ENCODE measurements at places on chromosomes 1 and 21.

- no peak for DNase-seq
Observed at GRCh38 chr1:6783221-6783620, 2.0 kb upstream of the CAMTA1 start.

GRCh38 chr1:41342774-41343355 lies 18.4 kb upstream of the FOXO6 start:
- DNase-seq, result no peak

GRCh38 chr1:25568090-25568833 lies 24.9 kb downstream of the LDLRAP1 start:
- DNase-seq, result no peak

- no peak for DNase-seq
Observed at GRCh38 chr1:197910120-197910991, 6.8 kb upstream of the LHX9 start.

DNA sequence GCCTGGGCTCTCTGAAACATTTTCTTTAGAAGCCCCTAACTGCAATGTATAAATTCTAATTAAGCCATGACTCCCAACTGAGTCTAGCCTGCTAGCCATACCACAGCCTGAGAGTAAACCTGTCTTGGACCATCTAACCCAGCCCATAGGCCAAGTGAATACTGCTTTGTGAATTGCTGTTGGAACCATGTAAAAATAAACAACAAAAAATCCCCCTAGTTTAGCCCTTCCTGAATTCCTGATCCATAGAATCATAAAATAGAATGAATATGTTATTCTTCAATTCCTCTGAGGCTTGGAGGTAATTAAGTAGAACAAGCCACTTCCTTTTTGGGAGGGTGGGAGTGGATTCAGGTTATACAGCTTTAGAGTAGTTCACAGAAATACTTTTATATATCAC lies 1496.4 kb downstream of the MRPL39 start:
- no peak for DNase-seq

DNA sequence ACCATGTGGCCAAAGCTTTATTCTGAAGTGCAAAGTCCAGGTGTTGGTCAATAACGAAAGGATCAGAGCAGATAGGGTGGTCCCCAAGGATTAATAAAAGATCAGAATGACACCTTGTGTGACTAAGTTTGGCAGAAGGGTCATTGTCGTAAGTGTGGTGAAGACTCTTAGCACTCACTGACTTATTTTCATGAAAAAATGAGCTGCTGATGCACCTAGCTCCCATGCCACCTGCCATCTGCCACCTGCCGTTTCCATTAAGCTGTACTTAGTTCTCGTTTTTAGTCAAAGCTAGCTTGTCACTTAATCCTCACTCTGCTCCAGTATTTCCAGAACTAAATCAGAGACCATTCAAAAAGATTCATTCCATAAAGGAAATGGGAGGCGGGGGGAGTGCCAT lies 112.6 kb downstream of the SEC16B start:
- no peak for DNase-seq

- no peak for DNase-seq
Observed at GRCh38 chr1:228108055-228108690, 926 bp downstream of the MRPL55 start.

DNA sequence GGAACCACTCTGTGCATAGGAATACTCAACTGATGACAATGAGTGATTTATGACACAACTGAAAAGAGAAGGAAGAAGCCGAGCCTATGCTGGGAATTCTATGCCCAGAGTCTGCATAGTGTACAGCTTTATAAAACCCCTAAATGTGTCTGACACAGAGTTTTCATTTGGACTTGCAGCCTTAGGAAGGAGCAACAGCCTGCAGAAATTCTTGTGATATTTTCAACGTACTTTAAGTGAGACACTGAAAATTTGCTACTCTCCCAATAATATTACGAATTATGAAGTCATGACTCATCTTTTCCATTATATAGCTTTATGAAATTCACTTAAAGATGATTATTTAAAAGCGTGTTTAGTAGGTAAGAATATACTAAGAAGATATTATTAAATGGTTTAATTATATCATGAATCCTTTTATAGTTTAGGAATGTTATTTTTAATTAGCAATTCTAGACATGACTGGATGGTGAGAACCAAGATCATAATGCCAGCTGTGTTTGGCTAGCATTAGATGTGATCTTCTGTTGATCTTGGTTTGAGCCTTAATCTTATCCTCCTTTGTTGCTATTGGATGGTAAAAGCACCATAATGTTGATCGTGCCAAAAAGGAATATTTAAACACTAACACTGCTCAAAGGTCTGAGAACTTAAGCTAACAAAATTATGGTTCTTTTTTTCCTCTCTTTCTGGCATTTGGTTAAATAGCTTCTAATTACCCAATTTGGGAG lies 785.1 kb upstream of the ADGRL4 start:
- no peak for DNase-seq

DNA sequence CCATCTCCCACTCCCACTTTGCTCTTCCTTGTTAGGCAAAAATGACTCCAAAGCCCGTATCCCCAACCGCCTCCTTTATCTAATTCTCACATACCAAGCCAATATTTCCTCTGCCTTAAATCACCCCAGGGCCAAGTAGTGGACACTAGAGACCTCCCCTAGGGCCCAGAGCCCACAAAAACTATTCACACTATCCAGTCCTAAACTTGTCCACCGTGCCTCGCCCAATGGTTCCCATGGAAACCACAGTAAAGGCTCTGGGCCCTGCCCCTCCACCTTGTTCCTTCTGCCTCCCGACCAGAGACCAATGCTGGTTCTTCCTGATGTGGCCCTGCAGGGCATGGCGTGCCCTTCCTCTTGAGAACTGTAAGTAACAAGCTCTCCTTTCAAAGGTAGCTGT lies 11.8 kb downstream of the CFAP107 start:
- no peak for DNase-seq

- no peak for DNase-seq
Observed at GRCh38 chr1:39910263-39910662, 8.5 kb upstream of the MYCL start.

DNA sequence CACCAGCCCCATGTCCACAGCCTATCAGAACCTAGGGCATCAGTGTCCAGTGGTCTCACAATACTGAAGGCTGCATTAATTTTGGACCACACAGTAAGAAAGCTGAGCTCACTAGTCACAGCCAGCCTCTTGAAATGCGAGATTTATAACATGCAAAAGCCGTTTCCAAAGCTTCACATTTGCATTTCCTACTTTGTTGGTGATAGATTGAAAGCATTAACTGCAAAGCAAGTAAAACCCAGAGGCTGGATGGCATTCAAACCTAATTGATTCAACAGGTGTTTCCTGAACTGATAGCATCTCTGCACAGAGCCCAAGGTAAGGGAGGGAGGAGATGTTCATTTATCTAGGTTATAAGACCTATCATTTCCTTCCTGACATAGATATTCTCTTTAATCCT lies 410.1 kb downstream of the OMA1 start:
- DNase-seq, result no peak

GRCh38 chr21:40160911-40161310 lies 293.7 kb downstream of the PCP4 start:
- DNase-seq, result no peak

GRCh38 chr1:54474310-54475251 lies 68.4 kb upstream of the SSBP3 start:
- peak; percentile 20 for DNase-seq

DNA sequence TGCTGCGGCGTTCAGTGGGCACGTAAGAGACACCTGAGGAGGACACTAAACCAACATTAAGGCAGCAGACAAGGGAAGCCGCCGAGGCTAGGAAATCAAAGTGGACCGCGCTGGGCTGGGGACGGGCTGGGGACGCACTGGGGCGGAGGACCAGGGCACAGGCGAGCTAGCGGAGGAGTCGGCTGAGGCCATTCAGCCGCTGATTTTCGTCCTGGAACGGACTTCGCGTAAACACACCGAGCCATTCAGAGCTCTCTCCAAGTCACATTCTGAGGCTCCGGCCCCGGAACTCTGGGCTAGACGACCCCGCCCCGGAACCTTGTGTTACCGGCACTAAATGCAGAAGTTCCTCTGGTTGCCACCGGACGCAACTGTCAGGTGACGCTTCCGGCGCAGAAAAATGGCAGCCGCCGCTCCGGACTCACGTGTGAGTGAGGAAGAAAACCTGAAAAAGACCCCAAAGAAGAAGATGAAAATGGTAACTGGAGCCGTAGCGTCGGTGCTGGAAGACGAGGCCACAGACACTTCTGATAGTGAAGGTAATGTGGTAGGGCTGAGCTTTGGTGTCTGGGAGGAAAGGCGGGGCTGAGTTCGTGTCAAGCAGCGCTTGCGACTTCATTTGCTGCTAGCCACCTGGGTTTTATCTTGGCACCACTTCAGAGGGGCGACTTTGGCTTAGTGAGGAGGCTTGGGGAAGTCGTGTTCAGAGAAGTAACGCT lies at the start of gene RRP15:
RRP15 (plus strand) TSS at position 377 of the 719 bp plus-strand sequence; CDS start at position 401, 24 bp downstream.
- peak; percentile 76 for DNase-seq

DNA sequence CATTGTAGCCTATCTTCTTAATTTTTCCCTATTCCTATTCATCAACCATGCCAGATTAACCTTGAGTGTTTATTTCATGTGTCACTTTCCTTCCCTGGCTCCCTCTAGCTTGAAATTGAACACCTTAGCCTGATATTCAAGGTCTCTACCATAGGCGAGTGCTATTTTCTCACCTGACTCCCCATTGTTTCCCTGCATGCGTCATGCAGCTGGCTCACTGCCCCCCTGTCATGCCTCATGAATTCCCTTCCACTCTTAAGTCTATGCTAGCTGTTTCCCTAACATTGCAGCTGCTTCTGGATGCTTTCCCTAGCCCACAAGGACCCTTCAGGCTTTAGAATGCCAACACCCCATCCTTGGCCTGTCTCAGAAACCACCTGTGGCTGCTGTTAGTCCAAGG lies 56.7 kb upstream of the CD1D start:
- no peak for DNase-seq

DNA sequence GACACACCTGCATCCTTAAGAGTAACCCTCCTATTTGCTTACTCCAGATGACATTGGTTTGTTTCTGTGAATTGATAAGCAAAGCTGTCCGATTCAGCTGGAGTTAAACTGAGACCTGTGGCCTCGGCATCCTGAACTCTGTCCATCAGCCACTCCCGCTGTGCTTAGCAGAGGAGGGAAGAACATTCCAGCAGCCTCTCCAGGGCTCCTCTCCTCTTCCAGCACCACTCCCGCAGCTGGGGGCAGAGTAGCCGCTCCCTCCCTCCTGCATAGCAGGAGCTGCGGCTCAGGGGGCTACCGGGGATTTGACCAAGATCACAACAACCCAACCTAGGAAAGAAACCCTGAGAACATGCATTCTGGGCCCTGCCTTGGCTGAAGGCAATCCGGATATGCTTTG lies 8.8 kb downstream of the LRRC38 start:
- no peak for DNase-seq

- no peak for DNase-seq
Observed at GRCh38 chr21:41418956-41419680, 6.9 kb upstream of the MX1 start.

GRCh38 chr1:219833214-219833815 lies 95.0 kb downstream of the SLC30A10 start:
- DNase-seq, result no peak

DNA sequence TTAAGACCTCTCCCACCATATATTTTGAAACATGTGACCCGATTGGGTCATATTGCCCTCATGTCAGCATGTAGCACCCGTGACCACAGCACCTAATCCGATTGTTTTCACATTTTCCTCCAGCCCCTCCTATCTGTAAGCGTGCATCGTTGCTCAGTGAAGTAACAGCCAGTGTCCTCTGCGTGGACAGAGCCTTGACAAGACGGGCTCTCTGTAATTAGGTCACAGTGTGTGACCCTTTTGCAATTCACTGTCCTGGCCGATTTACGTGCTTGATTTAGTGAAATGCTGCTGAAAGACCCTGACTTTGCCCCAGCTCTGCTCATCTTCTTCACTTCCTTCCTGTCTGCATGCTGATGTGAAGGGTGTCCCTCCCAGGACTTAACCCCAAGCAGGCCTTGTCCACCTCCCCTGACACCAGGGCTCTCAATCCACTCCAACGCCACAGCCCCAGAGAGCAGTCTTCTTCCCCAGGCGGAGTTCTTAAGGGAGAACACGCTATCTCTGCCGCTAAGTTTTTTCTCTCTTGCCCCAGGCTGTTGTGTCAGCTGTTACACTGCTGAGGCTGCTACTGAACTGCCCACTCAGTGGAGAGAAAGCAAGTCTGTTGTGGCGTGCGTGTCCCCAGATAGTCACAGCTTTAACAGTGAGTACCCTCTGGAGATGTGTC lies 19.4 kb downstream of the URB2 start:
- DNase-seq, result no peak

DNA sequence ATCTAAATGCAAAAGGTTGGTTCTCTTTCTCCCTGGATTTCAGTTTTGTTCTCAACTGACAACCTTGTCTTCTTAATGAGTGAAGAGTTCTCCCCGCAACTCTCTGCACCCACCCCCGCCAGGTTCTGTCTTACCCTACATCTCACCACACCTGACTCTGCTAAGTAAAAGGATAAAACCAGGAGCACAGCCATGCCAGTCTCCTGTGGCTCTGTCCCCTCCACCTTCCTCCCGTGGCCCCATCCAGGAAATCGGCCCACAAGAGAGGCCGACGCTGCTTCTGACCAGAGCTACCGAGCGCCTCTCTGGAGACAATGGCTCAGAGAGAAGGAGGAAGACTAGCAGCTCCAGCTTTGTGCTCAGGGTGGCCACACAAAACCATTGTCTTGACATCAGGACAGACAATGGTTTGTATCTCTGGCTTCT lies 72.2 kb downstream of the PLEKHA6 start:
- DNase-seq, result no peak

DNA sequence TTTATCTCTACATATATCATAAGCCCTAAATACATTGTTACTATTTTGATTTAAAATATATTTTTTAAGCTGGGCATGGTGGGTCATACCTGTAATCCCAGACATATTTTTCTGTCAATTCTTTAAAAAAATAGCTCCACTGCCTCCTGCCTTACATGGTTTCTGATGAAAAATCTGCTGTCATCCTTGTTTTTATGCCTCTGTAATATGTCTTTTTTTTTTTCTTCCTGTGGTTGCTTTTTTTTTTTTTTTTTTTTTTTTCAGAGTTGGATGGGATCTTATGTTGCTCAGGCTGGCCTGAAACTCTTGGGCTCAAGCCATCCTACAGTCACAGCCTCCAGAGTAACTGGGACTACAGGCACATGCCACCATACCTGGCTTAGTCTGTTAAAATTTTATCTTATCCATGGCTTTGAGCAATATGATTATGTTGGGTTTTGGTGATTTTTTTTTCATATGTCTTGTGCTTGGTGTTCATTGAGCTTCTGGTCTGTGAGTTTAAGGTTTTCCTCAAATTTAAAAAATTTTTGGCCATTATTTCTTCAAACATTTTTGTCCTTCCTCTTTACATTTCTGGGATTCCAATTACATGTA lies 12.4 kb upstream of the EDARADD start:
- DNase-seq, result no peak

DNA sequence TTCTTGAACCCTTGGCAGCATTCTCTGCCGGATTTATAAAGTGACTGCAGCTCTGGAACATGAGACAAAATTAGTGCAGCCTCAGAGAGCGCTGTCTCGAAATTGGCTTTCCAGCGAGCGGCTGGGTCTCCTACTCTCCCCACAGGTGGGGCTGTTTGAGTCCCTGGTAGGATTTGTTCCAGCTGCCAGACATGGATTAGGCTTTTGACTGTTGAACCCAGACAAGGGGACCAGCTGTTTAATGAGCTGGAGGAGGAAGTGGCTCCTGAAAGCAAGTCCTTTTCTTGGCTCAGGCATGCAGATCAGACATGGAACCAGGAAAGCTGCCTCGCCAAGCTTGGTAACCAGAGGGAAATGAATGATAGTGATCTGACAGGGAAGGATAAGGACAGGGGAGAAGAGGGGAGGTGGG lies 69.6 kb downstream of the UBIAD1 start:
- no peak for DNase-seq
